ENCODE measurements at places on chromosomes 7 and 10.

GRCh38 chr10:22564060-22564459 is 150.3 kb downstream of the PIP4K2A start:
- no peak for DNase-seq

- no peak for DNase-seq
Measured at GRCh38 chr7:71132377-71133231, 660 bp downstream of the GALNT17 start.

GRCh38 chr7:117682681-117683385 is 190.4 kb downstream of the CTTNBP2 start:
- DNase-seq: no peak

GRCh38 chr10:96513305-96513697 is 425 bp downstream of the TLL2 start:
- DNase-seq: no peak

GRCh38 chr7:114108510-114108909 is 189.7 kb upstream of the PPP1R3A start:
- no peak for DNase-seq

DNA sequence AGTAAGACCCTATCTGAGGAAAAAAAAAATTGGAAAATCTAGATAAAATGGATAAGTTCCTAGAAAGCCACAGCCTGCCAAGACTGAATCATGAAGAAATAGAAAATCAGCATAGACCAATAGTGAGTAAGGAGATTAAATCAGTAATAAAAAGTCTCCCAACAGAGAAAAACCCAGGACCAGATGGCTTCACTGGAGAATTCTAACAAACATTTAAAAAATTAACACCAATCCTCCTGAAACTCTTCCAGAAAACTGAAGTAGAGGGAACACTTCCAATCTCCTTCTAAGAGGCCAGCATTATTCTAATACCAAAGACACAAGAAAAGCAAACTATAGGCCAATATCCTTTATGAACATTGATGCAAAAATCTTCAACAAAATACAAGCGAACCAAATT is 8.8 kb upstream of the LIMK1 start:
- DNase-seq: no peak

- no peak for DNase-seq
Measured at GRCh38 chr7:158016180-158017097, 571.2 kb downstream of the PTPRN2 start.
